T-helper 17 cell (primary cell): ENCODE measurements at places on chromosomes 12 and 14.

- peaks cover 18% of the 10 kb centered on the region for H3K27me3 ChIP-seq
- no peaks in the 10 kb centered on the region for H3K4me1 ChIP-seq
- H3K36me3 ChIP-seq = no peaks in the 10 kb centered on the region
- no peak overlapping the region for H3K4me3 ChIP-seq
- H3K27ac ChIP-seq = no peak overlapping the region
Observed at GRCh38 chr14:33700052-33700451, 250.8 kb downstream of the EGLN3 start.

DNA sequence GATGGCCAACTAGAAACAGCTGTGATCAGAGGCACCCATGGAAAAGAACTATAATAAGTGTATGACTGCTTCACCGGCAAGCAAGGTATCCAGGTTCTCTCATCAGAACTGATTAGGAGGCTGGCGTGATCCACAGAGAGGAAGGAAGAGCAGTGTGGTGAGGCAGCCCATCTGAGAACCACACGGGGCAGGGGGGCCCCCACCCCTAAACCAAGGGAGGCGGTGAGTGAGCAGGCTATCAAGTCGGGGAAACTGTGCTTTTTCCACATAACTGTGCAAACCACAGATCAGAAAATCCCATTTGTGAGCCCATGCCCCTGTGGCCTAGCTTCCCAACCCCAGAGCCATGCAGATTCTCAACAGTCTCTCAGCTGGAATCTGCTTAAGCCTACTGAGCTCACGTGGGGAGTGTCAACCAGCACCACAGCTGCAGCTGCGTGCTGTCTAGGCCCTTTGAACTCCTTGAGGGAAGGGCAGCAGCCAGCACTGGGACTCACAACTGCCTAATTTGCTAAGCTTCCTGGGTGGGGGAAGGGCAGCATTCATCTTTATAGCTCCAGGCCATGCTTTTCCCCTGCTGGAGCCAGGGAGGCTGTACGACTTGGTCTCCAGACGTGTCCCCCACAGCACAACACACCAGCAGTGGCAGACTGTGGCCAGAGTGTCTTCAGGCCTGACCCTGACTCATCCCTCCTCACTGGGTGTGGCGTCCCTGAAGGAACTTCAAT, 444.4 kb upstream of the ATP2B1 start:
- no peaks in the 10 kb centered on the region for H3K27me3 ChIP-seq
- no peak overlapping the region for H3K27ac ChIP-seq
- no peak for DNase-seq
- H3K4me3 ChIP-seq = no peak overlapping the region
- no peaks in the 10 kb centered on the region for H3K36me3 ChIP-seq
- peaks cover 4% of the 10 kb centered on the region for H3K4me1 ChIP-seq

GRCh38 chr12:41683513-41684240, 461.0 kb downstream of the GXYLT1 start:
- peaks cover 5% of the 10 kb centered on the region for H3K27me3 ChIP-seq
- no peaks in the 10 kb centered on the region for H3K4me1 ChIP-seq
- H3K4me3 ChIP-seq = no peak overlapping the region
- H3K36me3 ChIP-seq = no peaks in the 10 kb centered on the region
- no peak overlapping the region for H3K27ac ChIP-seq

- no peaks in the 10 kb centered on the region for H3K36me3 ChIP-seq
- no peak overlapping the region for H3K27ac ChIP-seq
- no peaks in the 10 kb centered on the region for H3K4me1 ChIP-seq
- no peaks in the 10 kb centered on the region for H3K27me3 ChIP-seq
- no peak overlapping the region for H3K4me3 ChIP-seq
- DNase-seq = no peak
Observed at GRCh38 chr12:24551163-24551786, 397.6 kb downstream of the BCAT1 start.

- H3K27ac ChIP-seq = no peak overlapping the region
- H3K27me3 ChIP-seq = peaks cover 5% of the 10 kb centered on the region
- DNase-seq = no peak
- H3K4me1 ChIP-seq = peaks cover 6% of the 10 kb centered on the region
Observed at GRCh38 chr12:19190292-19191031, 60.9 kb downstream of the PLEKHA5 start.

GRCh38 chr14:93005838-93006237, 82.9 kb downstream of the CHGA start:
- no peaks in the 10 kb centered on the region for H3K27me3 ChIP-seq
- peaks cover 3% of the 10 kb centered on the region for H3K36me3 ChIP-seq
- peaks cover 16% of the 10 kb centered on the region for H3K4me1 ChIP-seq
- no peak overlapping the region for H3K27ac ChIP-seq

DNA sequence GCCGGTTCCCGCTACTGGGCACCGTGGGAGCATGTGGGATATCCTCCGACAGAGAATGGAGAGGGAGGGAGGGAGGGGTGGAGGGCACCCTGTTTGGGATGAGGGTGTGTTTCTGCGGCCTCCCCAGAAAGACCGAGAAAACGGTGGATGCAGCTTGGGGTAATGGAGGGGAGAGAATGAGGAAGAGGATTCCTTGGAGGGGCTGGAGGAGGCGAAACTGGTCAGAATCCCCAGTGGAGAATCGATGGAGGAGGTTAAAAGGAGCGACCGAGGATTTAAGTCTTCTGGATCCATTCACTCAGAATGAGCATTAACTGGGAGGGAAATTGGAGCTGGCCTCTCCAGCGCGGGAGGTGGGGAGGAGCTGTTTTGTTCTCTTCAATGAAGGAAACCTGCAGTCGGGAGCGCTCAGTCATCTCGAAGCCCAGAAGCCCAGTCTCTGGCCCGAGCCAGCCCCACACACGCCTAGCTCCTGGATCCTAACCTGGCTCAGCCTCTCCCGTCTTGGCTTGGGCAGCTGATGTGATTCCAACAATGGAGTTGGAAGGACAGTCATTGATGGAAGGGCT, 581 bp downstream of the ARG2 start:
- peak overlapping the region; percentile 91 for H3K4me3 ChIP-seq
- H3K27me3 ChIP-seq = peaks cover 11% of the 10 kb centered on the region
- peaks cover 22% of the 10 kb centered on the region for H3K4me1 ChIP-seq
- H3K36me3 ChIP-seq = peaks cover 2% of the 10 kb centered on the region
- DNase-seq = no peak

GRCh38 chr14:96181186-96182056, 23.2 kb upstream of the BDKRB2 start:
- DNase-seq = no peak
- peaks cover 28% of the 10 kb centered on the region for H3K27me3 ChIP-seq
- no peak overlapping the region for H3K27ac ChIP-seq
- H3K4me3 ChIP-seq = no peak overlapping the region

- H3K4me3 ChIP-seq = no peak overlapping the region
- H3K27ac ChIP-seq = no peak overlapping the region
- H3K27me3 ChIP-seq = peaks cover 64% of the 10 kb centered on the region
Observed at GRCh38 chr12:13252616-13253015, 56.1 kb downstream of the EMP1 start.

DNA sequence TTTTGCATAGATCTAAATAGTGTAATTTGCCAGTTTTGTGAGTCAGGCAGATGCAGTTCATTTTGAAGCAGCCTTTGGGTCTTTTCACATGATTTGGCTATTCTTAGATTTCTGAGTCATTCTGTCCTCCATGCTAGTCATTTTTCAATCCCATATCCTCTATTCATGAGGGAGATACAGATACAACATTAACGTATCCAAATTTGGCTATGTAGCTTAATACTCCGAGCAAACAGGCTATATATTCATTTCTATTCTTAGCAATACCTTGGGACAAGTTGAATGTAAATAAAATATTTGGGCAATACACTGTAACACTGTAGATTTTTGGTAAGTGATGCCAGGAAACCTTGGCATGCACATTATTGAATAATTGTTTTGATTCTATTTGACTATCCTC, 270.7 kb upstream of the PDE3A start:
- H3K27me3 ChIP-seq = no peaks in the 10 kb centered on the region
- H3K4me3 ChIP-seq = no peak overlapping the region
- no peaks in the 10 kb centered on the region for H3K36me3 ChIP-seq
- no peak overlapping the region for H3K27ac ChIP-seq
- DNase-seq = no peak

- H3K4me3 ChIP-seq = no peak overlapping the region
- no peaks in the 10 kb centered on the region for H3K27me3 ChIP-seq
- H3K4me1 ChIP-seq = peaks cover 45% of the 10 kb centered on the region
- H3K27ac ChIP-seq = peak overlapping the region; percentile 86
- no peak for DNase-seq
Observed at GRCh38 chr12:51388069-51388799, 3.0 kb downstream of the GALNT6 start.

- no peak for DNase-seq
- peaks cover 64% of the 10 kb centered on the region for H3K4me1 ChIP-seq
- no peaks in the 10 kb centered on the region for H3K36me3 ChIP-seq
- H3K27me3 ChIP-seq = no peaks in the 10 kb centered on the region
- peak overlapping the region; percentile 80 for H3K4me3 ChIP-seq
Observed at GRCh38 chr12:104746467-104747088, 211.5 kb downstream of the SLC41A2 start.

- peak overlapping the region; percentile 51 for H3K27ac ChIP-seq
- H3K36me3 ChIP-seq = peaks cover 6% of the 10 kb centered on the region
- no peak for DNase-seq
- no peak overlapping the region for H3K4me3 ChIP-seq
Observed at GRCh38 chr12:106839333-106839732, 64.9 kb downstream of the RIC8B start.

DNA sequence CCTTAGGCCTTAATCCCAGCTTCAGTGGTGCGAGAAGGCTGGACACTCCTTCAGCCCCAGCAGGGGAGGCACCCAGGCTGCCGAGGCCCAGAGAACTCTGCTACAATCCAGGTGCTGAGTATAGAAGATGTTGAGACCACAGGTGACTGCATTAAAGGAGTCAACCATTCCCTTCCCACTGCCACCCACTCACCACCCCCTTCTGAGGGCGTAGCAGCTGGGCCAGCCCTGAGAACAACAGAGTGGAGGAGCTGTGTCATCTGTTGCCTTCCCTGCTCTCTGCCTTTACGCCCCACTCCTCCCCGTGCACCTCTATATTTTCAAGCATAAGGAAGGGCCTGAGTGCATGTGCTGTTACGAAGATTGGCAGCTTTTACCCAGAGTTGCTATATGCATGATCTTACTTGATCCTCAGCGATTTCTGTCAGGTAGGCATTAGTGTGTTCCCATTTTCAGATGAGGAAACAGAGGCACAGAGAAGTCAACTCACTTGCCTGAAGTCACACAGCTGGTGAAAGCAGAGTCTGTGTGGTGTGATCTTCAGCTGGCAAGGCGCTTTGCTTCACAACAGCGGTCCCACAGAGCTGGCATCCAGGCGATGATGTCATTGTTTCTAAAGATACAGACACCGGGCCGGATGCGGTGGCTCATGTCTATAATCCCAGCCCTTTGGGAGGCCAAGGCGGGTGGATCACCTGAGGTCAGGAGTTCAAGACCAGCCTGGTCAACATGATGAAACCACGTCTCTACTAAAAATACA, 46.7 kb downstream of the RIN3 start:
- H3K4me3 ChIP-seq = no peak overlapping the region
- no peaks in the 10 kb centered on the region for H3K27me3 ChIP-seq
- H3K36me3 ChIP-seq = peaks cover 3% of the 10 kb centered on the region
- H3K27ac ChIP-seq = peak overlapping the region; percentile 37
- H3K4me1 ChIP-seq = peaks cover 13% of the 10 kb centered on the region

DNA sequence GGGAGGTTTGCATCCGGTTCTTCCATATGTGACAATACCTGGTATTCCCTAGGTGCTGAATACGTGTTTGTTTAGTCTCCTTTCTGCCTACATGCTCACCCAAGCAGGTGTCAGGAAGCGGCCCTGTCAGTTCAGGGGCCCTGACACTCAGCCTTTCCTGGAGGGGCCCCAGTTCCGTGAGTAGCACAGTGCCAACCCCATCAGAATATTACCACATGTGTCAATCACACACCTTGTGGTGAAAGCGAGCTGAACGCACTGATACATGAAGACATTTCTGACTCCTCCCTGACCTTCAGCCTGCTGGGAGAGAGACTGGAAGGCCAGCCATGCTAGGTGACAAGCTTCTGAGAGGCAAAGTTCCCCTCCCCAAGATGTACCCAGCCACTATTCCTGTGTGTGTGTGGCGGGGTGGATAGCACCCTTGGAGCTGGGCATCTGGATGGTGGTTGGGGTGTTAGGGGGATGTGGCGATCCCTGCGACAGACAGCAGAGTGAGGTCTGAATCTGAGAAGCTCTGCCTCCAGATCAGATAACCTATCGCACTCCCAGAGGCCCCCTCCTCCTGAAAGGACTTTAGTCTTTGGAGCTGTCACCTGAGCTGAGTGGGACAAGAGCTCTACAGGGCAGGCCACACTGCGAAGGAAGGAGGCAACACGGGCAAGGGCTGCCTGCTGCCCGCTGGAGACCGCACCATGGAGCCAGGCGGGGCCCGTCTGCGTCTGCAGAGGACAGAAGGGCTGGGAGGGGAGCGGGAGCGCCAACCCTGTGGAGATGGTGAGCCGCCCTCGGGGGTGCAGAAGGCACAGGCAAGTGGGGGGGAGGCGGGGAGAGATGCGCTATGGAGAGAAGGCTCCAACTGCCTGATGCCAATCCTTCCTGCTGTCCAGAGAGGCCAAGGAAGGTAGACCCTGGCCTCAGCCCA, at the start of gene SOAT2:
SOAT2 (plus strand) TSS at position 604 of the 925 bp plus-strand sequence; CDS start at position 696, 92 bp downstream.
- H3K27me3 ChIP-seq = no peaks in the 10 kb centered on the region
- peaks cover 33% of the 10 kb centered on the region for H3K4me1 ChIP-seq
- H3K27ac ChIP-seq = peak within 1 kb of the TSS; percentile 92
- peak within 1 kb of the TSS; percentile 64 for H3K4me3 ChIP-seq
- no peak for DNase-seq

- H3K36me3 ChIP-seq = peaks cover 2% of the 10 kb centered on the region
- H3K27me3 ChIP-seq = no peaks in the 10 kb centered on the region
- H3K4me3 ChIP-seq = peak overlapping the region; percentile 22
- peaks cover 16% of the 10 kb centered on the region for H3K4me1 ChIP-seq
- H3K27ac ChIP-seq = no peak overlapping the region
Observed at GRCh38 chr14:19974844-19975243, 547 bp upstream of the OR4K15 start.

GRCh38 chr14:34732802-34733201, 18.4 kb upstream of the CFL2 start:
- no peak overlapping the region for H3K27ac ChIP-seq
- H3K4me3 ChIP-seq = no peak overlapping the region
- no peaks in the 10 kb centered on the region for H3K36me3 ChIP-seq
- H3K4me1 ChIP-seq = peaks cover 2% of the 10 kb centered on the region
- no peak for DNase-seq

DNA sequence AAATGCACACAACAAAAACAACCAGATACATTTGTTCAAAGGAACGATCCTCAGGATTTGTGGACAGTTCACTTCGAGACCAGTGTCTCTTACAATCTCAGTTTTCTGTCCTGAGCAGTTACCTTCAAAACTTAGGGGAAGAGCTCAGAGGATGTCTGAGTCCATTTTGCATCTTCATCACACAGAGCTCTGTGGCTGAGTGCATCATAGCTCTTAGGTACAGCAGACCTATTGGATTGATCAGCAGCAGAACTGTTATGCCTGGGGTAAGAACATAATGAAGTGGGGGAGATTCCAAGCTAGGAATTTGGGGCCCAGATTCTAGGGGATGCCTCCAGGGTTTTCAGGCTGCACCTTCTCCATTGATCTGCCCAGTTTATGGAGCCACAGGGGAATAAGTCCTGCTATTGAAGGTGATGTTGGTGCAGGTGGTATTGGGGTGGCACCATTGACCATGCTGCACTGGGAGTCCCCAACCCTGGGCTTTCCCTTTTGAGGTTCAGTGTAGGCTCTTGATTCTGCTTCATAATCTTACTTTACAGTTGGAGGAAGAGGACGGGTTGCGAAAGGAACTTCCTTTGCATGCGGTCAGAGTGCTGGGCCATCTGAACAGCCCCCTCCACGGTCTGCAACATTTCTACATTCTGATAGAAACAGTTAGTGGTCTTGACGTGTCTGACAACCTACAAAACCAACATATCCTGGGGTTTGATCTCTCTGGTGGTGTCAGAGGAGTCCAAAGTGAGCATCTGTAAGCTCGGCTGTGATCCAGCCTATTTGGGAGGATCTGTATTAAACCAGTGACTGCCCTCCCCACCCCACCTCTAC, 112.8 kb downstream of the CHST11 start:
- H3K4me3 ChIP-seq = peak overlapping the region; percentile 67
- H3K36me3 ChIP-seq = peaks cover 2% of the 10 kb centered on the region
- H3K4me1 ChIP-seq = peaks cover 43% of the 10 kb centered on the region
- H3K27ac ChIP-seq = peak overlapping the region; percentile 89
- peak; percentile 16 for DNase-seq
- H3K27me3 ChIP-seq = no peaks in the 10 kb centered on the region
